Breast epithelium (tissue), 4 donors: ENCODE measurements at places on chromosomes 5 and 9. TPM values are rescaled to one million over a fixed set of nuclear protein-coding genes. Genes with fewer than 3 reads are reported as not detected.

DNA sequence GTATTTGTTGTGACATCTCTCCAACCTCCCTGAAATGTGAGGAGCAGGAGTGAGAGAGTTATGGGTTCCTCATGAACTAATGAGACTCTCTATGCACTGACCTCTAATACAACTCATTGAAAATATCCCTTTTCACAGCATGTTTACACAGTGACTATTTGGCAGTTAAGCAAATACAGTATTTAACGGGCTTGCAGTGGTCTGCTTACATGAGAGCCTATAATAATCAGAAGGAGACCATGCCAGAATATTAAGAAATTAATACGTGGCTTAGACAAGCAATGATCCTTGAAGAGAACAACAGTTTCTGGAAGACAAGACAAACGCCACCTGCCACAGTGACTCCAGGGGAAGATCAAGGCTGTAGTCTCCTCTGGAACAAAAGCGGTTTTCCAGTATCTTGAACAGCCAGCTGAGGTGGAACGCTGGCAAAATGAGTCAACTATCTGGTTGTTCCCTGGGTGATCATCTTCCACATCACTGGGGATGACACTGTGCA lies 424.5 kb downstream of the DMAC1 start:
- no peak for DNase-seq

DNA sequence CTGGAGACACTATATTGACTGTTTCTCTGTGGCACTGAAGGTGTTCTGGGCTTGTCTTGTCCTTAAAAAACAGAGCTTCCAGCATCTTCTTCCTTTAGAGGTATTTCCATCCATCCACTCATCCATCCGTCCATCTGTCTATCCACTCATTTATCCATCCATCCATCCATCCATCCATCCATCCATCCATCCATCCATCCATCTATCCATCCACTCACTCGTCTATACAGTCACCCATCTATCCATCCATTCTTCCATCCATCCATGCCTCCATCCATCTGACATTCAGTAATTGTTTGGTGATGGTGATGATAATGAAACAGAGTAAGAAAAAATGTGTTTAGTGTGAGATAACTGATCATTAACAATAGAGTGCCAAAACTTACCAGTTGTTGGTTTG lies 334.8 kb downstream of the NSG2 start:
- DNase-seq, result no peak

- no peak for DNase-seq
These were observed 76.6 kb downstream of the ZNF618 start for GRCh38 chr9:113952676-113953075.

DNA sequence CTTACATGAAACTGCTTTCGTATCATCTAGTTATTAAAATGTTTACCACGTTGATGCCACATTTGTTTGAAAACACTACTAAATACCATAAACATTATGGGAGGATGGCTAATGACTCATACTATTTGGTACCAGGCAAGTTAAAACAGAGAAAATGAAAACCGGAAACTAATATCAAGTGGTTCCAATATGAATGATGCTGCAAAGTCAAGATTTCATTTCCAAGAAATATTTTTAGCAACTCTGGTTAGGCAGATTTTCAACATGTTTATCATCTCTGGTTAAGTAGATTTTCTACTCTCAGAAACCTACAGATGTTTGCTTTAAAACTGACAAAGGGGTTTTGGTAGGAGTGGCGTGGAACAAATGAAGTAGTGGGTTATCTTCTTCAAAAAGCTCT lies 4.9 kb upstream of the F2R start:
- no peak for DNase-seq

DNA sequence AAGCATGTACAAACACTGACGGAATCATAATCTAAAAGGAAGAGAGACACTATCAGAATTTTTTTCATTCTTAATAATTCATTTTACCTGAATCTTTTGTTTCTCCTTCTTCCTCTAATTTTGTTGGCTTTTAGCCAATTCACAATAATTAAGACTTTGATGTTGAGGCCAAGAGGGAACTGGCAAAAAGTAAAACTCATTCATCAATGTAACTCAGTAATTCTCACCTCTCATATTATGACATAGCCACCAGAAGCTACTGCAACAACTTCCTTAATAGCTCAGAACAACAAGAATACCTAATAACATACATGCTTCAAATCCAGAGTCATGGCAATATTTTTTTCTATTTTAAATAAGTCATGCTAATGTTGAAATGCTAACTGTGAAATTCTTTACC lies 64.5 kb downstream of the MCTP1 start:
- no peak for DNase-seq

GRCh38 chr9:6007058-6007769 lies 8.2 kb downstream of the RANBP6 start:
- peak; percentile 73 for DNase-seq

- no peak for DNase-seq
These were observed 73.4 kb upstream of the NR4A3 start for GRCh38 chr9:99748266-99748665.

- no peak for DNase-seq
These were observed 272.0 kb downstream of the DENND1A start for GRCh38 chr9:123657941-123658340.

GRCh38 chr9:114092336-114092735 lies 6.8 kb downstream of the KIF12 start:
- DNase-seq, result no peak

- DNase-seq, result no peak
These were observed 314.0 kb downstream of the NDUFS4 start for GRCh38 chr5:53874409-53874808.

DNA sequence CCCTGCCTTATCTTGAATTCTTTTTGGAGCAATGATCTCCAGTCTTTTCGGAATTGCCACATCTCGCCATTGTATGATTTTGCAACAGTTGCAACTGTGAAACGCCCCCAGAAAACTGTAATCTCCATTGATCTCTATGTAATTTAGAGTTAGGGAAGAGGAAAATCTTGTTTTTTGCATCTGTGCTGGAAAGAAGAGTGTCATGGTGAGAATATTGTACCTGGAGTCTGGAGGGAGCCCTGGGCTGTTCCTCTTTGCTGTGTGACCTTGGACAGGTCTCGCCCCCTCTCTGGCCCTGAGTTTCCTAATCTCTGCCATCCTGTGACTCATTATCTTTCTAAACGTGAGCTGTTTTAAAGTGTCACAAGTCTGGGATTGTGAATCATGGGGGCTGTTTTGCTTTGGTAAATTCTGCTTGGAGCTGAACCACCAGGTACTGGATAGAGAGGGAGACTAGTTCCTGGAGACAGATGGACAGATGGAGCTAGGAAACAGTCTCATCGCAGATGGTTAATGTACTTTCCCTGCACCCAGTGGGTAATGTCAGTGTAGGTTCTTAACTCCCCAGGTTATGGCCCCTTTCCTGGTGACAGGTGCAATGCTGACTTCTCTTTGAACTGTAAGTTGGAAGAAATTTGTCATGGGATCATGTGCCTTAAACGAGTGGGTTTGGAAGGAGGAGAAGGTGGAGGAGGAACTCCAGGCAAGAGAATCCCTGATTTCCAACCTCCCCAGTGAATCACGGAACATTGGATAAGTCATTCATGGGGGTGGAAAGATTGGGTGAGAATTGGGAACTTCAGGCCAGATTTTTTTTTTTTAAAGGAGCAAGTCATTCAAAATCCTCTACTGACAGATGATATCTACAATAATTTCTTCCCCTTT lies 19.6 kb downstream of the PPARGC1B start:
- no peak for DNase-seq

DNA sequence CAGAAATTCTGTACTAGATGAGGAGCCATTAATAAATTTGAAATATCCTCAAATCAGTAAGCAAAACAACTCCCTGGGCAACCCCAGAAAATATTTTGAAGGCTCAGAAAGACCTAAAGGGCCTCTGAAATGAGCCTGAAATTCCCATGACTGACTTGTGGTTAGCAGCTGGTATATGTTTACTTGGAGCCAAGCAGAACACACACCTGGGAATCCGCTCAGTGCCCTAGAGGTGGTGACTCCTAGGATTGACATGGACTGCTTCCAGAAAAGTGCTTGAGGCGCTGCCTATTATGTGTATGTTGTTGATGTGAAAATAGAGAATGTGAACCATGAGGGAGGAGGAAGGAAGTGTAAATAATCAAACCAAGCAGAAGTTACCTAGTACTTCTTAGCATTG lies 14.7 kb downstream of the RFK start:
- DNase-seq, result no peak

DNA sequence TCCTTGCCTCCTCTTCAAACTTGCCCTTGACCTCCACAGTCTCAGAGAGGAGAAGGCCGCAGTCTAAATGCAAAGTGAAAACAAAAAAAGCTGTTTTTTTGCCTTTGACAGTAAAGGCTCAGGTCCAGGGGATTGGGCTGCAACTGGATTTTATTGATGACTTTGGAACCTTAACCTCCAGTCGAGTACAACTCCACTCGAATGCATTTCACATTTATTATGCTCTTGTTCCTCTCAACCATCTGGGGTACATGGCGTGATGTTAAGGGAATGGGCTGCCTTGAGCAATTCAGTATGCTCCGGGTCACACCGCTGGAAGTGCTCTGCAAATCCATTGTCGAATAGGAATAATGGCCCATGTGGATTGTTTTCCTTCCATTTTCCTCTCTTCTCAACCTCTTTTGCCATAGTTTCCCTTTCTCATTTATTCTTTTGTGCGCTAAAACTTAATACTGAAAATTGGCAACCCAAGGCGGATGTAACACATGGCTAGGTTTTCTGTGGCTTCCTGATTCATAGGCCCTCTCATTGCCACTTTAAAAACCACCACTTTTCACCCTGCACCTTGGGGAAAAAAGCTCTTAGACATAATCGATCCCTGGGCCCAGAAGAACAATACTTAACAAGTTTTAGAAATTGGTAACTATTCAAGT lies 34.3 kb downstream of the ITK start:
- no peak for DNase-seq

DNA sequence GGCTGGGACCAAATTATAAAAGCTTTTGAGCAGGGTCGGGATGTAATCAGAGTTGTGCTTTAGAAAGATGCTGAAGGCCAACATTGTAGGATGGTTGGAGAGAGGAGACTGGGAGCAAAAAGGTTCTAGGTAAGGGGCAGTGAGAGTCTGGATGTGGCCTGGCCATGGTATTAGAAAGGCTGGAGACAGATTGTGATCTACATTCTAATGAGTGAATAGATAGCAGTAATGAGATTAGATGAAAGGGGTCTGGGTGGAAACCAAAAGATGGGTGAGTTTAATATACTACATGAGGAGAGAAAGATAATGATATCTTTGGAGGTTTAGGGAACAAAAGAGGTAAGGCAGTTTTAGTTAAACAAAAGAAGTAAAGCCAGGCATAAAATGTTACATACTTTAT lies 88.8 kb upstream of the SH3GL2 start:
- no peak for DNase-seq

- DNase-seq, result peak; percentile 10
These were observed 48.2 kb downstream of the RASGEF1C start for GRCh38 chr5:180160789-180161188.

DNA sequence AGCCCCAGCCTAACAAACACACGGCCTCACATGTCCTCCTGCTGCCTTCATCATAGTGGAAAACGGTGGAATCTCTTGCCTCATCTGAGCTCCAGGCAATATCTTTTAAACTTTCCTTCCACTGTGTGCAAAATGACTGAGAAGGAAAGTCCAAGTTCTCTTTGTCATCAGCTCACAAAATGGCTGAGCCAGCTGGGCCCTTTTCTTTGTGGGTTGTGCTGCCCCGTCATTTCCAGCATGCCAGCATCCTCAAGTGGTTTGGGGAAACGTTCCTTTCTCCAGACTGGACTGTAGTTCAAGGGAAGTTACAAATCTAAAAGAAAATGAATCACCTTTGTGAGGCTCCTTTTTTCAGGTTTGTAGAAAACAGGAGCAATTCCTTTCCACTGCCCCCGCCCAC lies 171.1 kb upstream of the FSTL4 start:
- DNase-seq, result no peak

DNA sequence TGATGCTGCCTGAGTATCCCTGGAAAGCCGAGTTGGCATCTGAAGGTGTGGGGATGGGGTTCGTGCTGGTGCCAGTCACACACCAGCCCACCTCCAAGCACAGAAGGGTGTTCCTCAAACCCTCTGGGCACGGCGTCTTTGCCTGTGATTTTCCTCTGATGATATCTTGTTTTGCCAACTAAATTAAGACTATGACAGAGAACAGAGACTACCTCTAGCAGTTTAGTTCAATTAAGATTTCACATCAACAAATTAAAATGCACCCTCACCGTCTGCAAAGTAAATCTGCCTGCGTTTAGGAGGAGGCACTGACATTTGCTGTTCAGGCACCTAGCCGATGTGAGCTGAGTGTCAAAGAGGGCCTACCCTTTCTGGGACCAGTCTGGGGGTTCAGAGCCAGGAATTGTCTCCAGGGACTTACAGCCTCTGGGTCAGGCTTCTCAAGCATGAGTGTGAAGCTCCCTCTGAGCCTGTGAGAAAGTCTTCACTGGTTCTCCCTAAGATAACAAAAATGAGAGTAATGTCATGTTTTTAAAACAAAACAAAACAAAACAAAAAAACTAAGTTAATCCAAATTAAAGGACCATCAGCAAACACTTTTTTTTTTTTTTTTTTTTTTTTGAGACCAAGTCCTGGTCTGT lies 55.4 kb upstream of the CTNNA1 start:
- no peak for DNase-seq

The TXNDC8 gene
- total RNA-seq, result not detected

The ARSI gene
- 0.98 TPM for total RNA-seq

The OR1B1 gene
- total RNA-seq, result not detected

The MINAR2 gene
- total RNA-seq, result not detected

The PCDHGA3 gene
- 4.3 TPM for total RNA-seq

The PCDHA12 gene
- 5.0 TPM for total RNA-seq

The SLC46A2 gene
- total RNA-seq, result 0.16 TPM

The PTGDS gene
- total RNA-seq, result 48.2 TPM

The KLF4 gene
- 52.7 TPM for total RNA-seq
